Stimulated activated naive B cell treated with anti-CD40 and anti-IgM and Interleukin-4, amounts not matched to agents 10 μg/mL and 1 μg/mL and 100 μg/mL, for 72 hours (primary cell): ENCODE measurements at places on chromosomes 7 and 10.

GRCh38 chr7:134246347-134246746, 70.4 kb downstream of the SLC35B4 start:
- no peaks in the 10 kb centered on the region for H3K36me3 ChIP-seq
- H3K4me3 ChIP-seq, result no peak overlapping the region
- no peak overlapping the region for H3K27ac ChIP-seq
- DNase-seq, result no peak
- H3K27me3 ChIP-seq, result peaks cover 14% of the 10 kb centered on the region

- H3K27ac ChIP-seq, result peak overlapping the region; percentile 31
- H3K36me3 ChIP-seq, result peaks cover 25% of the 10 kb centered on the region
These were observed 120.5 kb downstream of the GALNT11 start for GRCh38 chr7:152145853-152146466.

DNA sequence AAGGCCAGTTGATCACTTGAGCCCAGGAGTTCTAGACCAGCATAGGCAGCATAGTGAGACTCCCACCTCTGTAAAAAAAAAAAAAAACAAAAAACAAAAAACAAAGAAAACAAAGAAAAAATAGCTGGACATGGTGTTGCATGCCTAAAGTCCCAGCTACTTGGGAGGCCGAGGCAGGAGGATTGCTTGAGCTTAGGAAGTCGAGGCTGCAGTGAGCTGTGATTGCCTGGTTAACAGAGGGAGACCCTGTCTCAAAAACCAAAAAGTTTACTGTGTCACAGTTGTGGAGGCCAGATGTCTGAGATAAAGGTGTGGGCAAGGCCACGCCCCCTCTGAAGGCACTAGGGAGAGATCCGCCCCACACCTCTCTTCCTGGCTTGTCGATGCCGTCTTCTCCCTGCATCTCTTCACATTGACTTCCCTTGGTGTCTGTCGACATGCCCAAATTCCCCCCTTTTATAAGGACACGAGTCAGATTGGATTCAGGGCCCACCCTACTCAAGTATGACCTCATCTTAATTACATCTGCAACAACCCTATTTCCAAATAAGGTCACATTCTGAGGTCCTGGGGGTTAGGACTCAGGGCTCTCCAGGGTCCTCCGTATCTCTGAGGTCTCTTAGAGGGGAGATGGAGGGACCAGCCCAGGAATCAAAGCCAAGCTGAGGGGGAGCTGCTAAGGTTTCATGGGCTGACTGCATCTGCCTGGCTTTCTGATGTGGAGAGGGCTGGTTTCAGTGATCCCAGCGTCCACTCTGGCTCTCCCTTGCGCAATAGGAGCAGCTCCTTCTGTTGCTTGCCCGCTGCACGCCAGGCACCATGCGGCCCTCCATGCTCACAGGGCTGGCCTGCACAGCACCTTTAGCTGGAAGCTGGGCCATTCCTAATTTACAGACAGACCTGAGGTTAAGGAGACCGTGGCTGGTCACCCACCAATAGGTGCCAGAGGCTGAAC, 23.1 kb downstream of the AGAP3 start:
- no peak overlapping the region for H3K4me3 ChIP-seq
- H3K27ac ChIP-seq, result no peak overlapping the region
- no peak for DNase-seq
- no peaks in the 10 kb centered on the region for H3K36me3 ChIP-seq
- H3K4me1 ChIP-seq, result no peaks in the 10 kb centered on the region

DNA sequence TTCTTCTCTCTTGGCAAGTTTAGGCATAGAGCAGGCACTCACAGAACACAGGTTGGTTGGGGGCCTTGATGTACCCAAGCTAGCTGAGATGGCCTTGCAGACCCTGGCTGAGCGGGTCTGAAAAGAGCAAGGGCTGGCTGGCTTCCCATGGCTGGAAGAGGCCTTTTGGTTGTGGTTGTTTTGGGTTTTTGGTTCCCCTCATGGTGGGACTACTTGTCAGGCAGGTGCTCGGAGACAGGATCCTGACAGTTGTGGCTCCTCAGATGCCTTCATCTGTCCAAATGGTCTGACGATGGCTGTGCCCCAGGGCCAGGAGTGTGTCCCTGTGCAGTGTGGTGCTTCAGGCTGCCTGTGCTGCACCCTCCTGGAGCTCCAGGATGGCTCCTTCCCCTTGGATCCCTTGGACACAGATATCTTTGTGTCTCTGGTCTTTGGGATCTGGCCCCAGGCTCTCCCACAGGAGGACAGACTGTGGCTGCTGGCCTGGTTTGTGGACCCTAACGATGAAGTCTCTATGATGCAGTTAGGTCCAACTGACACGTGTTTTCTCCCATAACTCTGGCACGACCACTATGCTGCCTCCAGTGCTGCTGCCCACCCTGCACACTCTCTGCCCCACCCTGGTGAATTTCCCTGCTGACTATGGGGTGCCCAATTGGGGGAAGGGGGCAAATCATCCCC, 321.5 kb upstream of the ZNF32 start:
- no peaks in the 10 kb centered on the region for H3K27me3 ChIP-seq
- H3K36me3 ChIP-seq, result no peaks in the 10 kb centered on the region
- no peak overlapping the region for H3K27ac ChIP-seq
- H3K4me3 ChIP-seq, result no peak overlapping the region
- peaks cover 8% of the 10 kb centered on the region for H3K4me1 ChIP-seq

DNA sequence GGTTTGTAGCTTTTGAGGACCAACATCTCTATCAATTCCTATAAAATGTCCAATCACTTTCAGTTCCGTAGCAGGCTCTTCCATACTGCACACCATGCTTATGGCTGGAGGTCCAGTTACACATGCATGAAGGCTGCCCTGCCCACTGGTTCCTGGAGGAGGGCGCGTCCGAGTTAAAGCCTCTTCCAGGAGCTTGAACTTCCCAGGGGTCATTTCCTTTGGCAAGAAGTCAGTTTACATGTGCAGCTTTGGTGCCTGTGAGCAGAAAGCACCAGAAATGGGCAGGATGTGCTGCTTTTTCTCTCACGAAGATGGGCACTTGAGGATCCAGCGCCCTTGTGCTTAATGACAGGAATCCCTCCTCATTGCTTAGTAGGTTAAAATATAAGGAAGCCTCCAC, 17.6 kb upstream of the PHYH start:
- no peaks in the 10 kb centered on the region for H3K4me1 ChIP-seq
- peaks cover 22% of the 10 kb centered on the region for H3K36me3 ChIP-seq
- no peak overlapping the region for H3K4me3 ChIP-seq
- DNase-seq, result no peak
- H3K27me3 ChIP-seq, result no peaks in the 10 kb centered on the region

GRCh38 chr7:47352394-47352968, 229.4 kb downstream of the TNS3 start:
- no peak for DNase-seq
- H3K27me3 ChIP-seq, result no peaks in the 10 kb centered on the region
- no peaks in the 10 kb centered on the region for H3K4me1 ChIP-seq
- H3K36me3 ChIP-seq, result peaks cover 4% of the 10 kb centered on the region
- no peak overlapping the region for H3K27ac ChIP-seq

- no peak for DNase-seq
- peaks cover 7% of the 10 kb centered on the region for H3K27me3 ChIP-seq
- no peak overlapping the region for H3K4me3 ChIP-seq
- H3K36me3 ChIP-seq, result no peaks in the 10 kb centered on the region
These were observed 62.8 kb upstream of the GPR158 start for GRCh38 chr10:25112016-25112415.

DNA sequence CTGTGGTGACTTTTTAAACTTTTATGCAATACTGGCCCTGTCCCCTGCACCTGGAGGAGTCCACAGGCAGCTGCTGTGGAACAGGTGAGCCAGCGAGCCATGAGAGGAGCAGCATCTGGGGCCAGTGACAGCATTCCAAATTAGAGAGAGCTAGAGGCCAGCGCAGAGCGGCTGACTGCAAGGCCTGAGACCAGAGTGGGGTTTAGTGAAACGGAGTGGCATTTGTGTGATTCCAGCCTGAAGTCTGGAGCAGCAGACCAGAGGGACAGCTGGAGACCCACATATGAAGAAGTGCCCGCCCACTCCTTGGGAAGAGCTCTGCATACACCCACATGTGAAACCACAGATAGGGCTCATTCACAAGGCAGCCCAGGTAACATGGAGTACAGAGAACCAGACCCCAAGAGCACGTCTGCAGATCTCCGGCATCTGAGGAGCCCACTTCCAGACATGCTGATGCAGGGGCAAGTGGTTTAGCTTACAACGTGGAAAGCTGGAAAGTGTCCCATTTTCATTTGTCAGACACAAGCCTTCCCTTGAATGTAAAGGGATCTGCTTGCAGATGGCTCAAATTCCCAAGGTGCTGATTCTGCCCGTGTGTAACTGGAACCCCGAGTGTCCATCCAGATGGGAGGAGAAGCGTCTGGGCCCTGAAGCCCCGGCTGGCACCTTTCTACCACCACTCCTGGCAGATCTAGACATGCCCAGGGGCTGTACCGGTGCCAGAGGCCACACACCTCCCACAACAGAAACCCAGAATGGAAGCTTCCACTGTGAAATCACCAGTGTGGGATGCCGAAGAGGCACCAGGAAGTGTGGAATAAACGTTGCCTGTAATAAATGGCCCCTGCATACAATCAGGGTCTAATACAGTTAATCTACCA, 256.0 kb upstream of the TCERG1L start:
- H3K36me3 ChIP-seq, result no peaks in the 10 kb centered on the region
- H3K27me3 ChIP-seq, result no peaks in the 10 kb centered on the region
- no peak for DNase-seq
- H3K27ac ChIP-seq, result no peak overlapping the region

GRCh38 chr10:74078037-74078436, 72.6 kb downstream of the AP3M1 start:
- H3K27ac ChIP-seq, result peak overlapping the region; percentile 75
- peaks cover 35% of the 10 kb centered on the region for H3K4me1 ChIP-seq

DNA sequence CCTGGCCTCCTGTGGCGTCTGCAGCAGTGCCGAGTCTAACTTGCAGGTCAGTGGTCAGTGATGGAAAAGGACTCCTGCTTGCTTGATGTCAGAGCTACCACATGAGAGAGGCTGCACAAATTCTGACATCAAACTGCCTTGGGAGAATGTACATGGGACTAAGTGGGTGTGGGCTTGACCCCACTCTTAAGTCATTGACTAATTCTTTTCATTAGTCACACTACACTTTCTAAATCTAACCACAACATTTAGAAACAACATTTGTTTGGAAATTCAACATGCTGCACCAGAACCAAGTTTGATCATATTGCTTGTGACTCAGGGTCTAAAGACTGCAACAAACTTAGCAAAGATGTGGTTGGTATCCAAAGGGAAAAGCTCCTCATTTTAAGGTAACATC, 24.4 kb upstream of the CDC14C start:
- no peak overlapping the region for H3K4me3 ChIP-seq
- no peak for DNase-seq
- H3K27ac ChIP-seq, result no peak overlapping the region
- no peaks in the 10 kb centered on the region for H3K36me3 ChIP-seq
- H3K27me3 ChIP-seq, result no peaks in the 10 kb centered on the region

GRCh38 chr10:75015442-75015841, 96.0 kb upstream of the SAMD8 start:
- H3K27ac ChIP-seq, result no peak overlapping the region
- no peaks in the 10 kb centered on the region for H3K27me3 ChIP-seq
- H3K36me3 ChIP-seq, result peaks cover 34% of the 10 kb centered on the region

- peaks cover 6% of the 10 kb centered on the region for H3K27me3 ChIP-seq
- peaks cover 3% of the 10 kb centered on the region for H3K4me1 ChIP-seq
- no peak overlapping the region for H3K27ac ChIP-seq
- H3K4me3 ChIP-seq, result no peak overlapping the region
- H3K36me3 ChIP-seq, result no peaks in the 10 kb centered on the region
These were observed 26.2 kb upstream of the MSRB2 start for GRCh38 chr10:23069019-23069815.

- H3K4me3 ChIP-seq, result no peak overlapping the region
- no peak overlapping the region for H3K27ac ChIP-seq
- no peaks in the 10 kb centered on the region for H3K4me1 ChIP-seq
- no peak for DNase-seq
- H3K27me3 ChIP-seq, result peaks cover 13% of the 10 kb centered on the region
These were observed 305.7 kb downstream of the FZD1 start for GRCh38 chr7:91569728-91570457.

- H3K27me3 ChIP-seq, result no peaks in the 10 kb centered on the region
- H3K36me3 ChIP-seq, result peaks cover 28% of the 10 kb centered on the region
- H3K27ac ChIP-seq, result no peak overlapping the region
- no peak for DNase-seq
- H3K4me3 ChIP-seq, result no peak overlapping the region
- no peaks in the 10 kb centered on the region for H3K4me1 ChIP-seq
These were observed 64.1 kb downstream of the P4HA1 start for GRCh38 chr10:73032536-73032935.

- DNase-seq, result no peak
- peak overlapping the region; percentile 51 for H3K27ac ChIP-seq
- H3K4me3 ChIP-seq, result no peak overlapping the region
- peaks cover 21% of the 10 kb centered on the region for H3K36me3 ChIP-seq
- H3K27me3 ChIP-seq, result no peaks in the 10 kb centered on the region
These were observed 181.1 kb upstream of the ASAH2 start for GRCh38 chr10:50432211-50433009.

DNA sequence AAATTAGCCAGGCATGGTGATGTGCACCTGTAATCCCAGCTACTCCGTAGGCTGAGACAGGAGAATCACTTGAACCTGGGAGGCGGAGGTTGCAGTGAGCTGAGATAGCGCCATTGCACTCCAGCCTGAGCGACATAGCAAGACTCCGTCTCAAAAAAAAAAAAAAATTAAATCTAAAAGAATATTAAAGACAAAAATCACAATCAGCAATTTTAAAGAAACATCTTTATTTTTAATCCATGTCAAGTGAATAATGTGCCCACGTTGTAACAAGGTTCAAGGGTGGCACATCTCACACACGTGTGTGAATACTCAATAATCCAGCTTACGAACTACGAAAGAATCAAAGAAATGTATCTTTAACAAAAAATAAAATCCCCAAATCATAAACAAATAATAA, 23.0 kb downstream of the SLC37A3 start:
- no peak for DNase-seq
- H3K27ac ChIP-seq, result peak overlapping the region; percentile 97
- H3K36me3 ChIP-seq, result peaks cover 60% of the 10 kb centered on the region
- H3K27me3 ChIP-seq, result no peaks in the 10 kb centered on the region
- peak overlapping the region; percentile 11 for H3K4me3 ChIP-seq

- H3K27me3 ChIP-seq, result peaks cover 12% of the 10 kb centered on the region
- H3K36me3 ChIP-seq, result no peaks in the 10 kb centered on the region
- DNase-seq, result peak; percentile 63
- peaks cover 34% of the 10 kb centered on the region for H3K4me1 ChIP-seq
- peak overlapping the region; percentile 39 for H3K4me3 ChIP-seq
- H3K27ac ChIP-seq, result peak overlapping the region; percentile 56
These were observed 271.9 kb downstream of the ADARB2 start for GRCh38 chr10:1465418-1465911.

DNA sequence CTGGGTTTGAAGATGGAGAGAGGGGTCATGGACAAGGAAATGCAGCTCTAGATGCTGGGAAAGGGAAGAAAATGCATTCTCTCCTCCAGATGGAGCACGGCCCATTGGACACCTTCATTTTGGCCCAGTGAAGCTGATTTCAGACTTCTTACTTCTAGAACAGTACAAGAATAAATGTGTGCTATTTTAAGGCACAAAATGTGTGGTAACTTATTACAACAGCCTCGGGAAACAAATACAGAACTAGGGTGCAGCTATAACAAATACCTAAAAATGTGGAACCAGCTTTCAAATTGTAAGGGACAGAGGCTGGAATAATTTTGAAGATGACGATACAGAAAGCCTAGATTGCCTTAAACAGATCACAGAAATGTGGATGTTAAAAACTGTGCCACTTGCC, 54.1 kb downstream of the CYTH3 start:
- peaks cover 18% of the 10 kb centered on the region for H3K4me1 ChIP-seq
- DNase-seq, result no peak
- no peak overlapping the region for H3K4me3 ChIP-seq
- no peak overlapping the region for H3K27ac ChIP-seq
- no peaks in the 10 kb centered on the region for H3K36me3 ChIP-seq

- no peak overlapping the region for H3K4me3 ChIP-seq
- no peaks in the 10 kb centered on the region for H3K36me3 ChIP-seq
- no peak for DNase-seq
- peaks cover 9% of the 10 kb centered on the region for H3K27me3 ChIP-seq
These were observed 25.2 kb upstream of the ITGB1 start for GRCh38 chr10:32982911-32983909.
